ENCODE measurements at places on chromosomes 5 and 9.

GRCh38 chr9:120712539-120713031 lies 1.7 kb downstream of the MEGF9 start:
- no peak for DNase-seq

DNA sequence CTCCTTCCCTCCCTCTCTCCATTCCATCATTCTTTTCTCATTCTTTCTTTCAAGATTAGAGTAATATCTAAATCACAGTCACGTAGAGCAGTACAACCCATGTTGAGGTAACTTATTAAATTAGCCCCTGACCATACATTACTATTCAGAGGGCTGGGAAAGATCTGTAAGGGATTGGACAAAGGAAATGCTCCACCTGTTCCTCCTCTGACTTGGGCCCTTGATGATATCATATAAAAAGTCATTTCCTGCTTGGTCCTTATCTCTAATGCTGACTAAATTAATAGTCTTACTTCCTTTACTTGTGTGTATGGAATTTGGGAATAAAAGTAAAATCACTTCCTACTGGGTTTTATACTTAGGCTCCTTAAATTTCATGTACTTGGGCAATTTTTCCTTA lies 40.8 kb downstream of the SNX18 start:
- no peak for DNase-seq

GRCh38 chr5:14816374-14816998 lies 55.1 kb downstream of the ANKH start:
- DNase-seq: no peak

DNA sequence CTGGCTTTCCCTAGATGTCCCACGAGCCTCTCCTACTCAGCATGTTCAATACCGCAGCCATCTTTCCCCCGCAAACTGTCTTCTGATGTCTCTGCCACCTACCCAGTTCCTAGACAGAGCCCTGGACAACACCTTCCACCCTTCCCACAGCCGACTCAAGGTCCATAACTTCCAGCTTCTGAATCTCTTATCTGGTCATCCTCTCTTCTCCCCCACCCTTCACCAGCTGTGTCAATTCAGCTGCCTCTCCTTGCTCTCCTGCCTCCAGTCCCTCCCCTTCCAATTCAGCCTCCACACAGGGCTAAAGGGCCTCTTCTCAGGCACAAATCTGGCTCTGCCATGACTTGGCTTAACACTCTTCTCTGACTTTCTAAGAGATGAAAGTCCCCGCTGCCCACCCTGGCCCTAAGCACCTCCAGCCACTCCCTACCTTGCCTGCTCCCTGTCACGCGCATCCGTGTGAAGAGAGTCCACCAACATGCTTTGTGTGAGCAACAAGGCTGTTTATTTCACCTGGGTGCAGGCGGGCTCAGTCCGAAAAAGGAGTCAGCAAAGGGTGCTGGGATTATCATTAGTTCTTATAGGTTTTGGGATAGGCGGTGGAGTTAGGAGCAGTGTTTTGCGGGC lies 25.2 kb downstream of the AQP7 start:
- DNase-seq: no peak

DNA sequence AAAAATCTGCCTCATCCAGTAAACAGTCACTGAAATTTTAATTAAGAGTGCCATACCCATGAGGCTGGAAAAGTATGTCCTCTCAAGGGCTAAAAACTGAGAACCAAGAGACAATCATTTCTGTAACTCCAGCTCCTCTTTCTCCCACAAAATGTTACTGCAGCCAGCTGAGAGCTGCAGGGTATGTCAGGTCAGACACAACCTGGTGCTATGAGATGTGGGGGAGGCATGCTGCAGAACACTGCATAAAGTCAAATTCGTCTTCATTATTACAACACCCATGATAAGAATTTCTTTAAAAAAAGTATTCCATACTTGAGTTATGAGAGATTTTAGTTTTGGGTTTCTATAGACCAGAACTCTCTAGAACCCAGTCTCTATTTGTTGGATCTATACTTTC lies 162.2 kb downstream of the CDC42SE2 start:
- DNase-seq: no peak

- no peak for DNase-seq
These were observed 118.1 kb downstream of the DPYSL3 start for GRCh38 chr5:147391781-147392180.

DNA sequence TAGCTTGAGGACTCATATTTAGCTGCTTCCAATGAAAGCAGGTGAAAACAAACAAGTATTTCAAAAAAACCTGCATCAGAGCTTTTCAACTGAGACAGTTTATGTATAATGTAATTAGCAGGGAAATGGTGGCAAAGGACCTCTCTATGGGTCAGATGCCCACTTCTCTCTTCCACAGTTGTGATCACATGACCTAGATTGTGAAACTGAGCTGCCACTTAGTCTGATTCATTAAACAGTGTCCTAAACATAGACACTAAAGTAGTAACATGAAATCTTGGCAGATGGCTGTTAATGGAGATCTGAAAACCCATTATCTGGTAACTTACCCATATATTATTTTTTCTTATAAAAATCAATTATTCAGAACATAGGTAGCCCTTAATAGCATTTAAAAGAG lies 663.6 kb upstream of the RIOK2 start:
- DNase-seq: no peak

DNA sequence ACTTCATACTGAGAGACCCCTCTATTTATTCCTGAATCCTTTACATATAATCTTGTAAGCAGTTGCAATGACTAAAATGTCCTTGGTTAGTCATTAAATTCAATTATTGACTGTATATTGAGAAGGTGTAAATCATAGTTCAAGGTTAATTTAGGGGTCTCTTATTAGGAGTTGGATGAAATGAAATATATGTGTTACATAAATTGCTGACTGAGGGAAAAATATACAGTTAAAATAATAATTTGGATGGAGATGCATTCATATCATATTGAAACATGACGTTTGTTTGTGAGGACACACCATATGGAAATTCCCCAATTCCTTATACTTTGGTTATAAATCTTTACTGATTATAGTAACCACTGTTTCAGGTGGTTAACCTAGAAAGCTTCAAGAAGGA lies 430.6 kb downstream of the PDE4D start:
- DNase-seq: no peak

- no peak for DNase-seq
These were observed 24.9 kb downstream of the RGMB start for GRCh38 chr5:98798371-98798770.

DNA sequence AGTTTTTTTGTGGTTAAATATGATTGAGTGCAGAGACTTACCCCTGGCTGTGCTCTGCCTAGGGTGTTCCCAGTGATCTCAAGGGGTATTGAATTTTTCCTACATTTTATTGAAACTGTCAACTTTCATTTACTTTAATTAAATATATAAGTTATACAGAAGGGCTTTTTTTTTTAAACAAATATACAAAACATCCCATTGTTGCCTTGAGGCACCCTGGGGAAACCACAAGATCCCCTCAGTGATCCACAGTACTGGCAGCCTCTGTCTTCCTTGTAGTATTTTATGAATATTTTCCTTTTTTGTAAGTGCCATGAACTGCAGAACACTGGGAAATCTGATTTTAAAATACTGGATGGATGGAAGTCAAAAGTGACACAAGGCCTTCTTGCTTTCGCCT lies 123.7 kb downstream of the TLE1 start:
- DNase-seq: no peak

- DNase-seq: no peak
These were observed 977 bp downstream of the MGAT4B start for GRCh38 chr5:179805529-179806249.

DNA sequence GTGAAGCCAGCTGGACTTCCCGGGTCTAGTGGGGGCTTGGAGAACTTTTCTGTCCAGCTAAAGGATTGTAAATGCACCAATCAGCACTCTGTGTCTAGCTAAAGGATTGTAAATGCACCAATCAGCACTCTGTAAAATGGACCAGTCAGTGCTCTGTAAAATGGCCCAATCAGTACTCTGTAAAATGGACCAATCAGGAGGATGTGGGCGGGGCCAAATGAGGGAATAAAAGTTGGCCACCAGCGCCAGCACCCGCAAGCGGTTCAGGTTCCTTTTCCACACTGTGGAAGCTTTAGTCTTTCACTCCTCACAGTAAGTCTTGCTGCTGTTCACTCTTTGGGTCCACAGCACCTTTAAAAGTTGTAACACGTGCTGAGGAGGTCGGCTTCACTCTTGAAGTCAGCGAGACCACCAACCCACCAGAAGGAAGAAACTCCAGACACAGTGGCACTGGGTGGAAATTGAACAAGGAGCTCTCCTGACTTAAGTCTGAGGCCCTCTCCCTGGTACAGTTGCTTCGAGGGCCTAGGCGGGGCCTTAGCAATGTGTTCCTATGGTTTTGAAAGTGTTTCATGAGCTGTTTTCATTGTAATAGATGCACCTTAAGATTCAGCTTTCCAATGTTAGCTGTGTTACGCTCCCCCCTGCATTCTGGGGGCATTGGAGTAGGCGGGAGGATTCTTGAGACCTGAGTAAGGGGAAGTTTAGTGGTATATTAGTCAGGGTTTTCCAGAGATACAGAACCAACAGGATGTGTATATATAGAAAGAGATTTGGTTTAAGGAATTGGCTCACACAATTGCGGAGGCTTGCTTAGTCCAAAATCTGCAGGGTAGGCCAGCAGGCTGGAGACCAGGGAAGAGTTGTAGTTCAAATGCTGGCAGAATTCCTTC lies 21.5 kb upstream of the MYO10 start:
- DNase-seq: no peak

- DNase-seq: no peak
These were observed 386.5 kb downstream of the GADD45G start for GRCh38 chr9:89991204-89991790.

DNA sequence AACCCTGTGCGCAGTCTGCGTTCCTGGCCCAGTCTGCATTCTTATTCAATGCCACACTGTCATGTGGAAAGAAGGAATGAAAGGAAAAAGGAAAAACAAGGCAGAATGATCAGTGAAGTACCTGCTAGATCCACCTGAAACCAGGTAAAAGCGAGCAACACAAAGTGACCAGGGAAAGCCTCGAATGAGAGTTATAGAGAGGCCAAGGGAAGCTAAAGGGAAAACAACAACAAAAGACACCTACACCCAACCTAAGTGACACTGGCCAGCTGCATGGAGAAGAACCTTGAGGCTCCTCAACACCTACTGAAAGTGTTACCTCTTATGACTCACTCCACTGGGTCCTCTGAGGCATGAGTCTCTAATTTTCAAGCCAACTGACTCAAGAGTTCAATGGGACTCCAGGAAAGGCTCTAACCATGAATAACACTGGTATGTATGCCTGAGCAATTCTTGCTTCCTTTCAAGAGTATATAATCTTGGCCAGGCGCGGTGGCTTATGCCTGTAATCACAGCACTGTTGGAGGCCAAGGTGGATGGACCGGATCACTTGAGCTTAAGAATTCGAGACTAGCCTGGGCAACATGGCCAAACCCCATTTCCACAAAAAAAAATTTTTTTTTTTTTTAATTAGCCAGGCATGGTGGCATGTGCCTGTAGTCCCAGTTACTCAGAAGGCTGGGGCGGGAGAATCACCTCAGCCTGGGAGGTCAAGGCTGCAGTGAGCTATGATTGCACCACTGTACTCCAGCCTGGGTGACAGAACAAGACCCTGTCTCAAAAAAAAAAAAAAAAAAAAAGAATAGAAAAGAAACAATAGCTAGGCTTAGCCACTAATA lies 29.0 kb downstream of the MTMR12 start:
- no peak for DNase-seq

DNA sequence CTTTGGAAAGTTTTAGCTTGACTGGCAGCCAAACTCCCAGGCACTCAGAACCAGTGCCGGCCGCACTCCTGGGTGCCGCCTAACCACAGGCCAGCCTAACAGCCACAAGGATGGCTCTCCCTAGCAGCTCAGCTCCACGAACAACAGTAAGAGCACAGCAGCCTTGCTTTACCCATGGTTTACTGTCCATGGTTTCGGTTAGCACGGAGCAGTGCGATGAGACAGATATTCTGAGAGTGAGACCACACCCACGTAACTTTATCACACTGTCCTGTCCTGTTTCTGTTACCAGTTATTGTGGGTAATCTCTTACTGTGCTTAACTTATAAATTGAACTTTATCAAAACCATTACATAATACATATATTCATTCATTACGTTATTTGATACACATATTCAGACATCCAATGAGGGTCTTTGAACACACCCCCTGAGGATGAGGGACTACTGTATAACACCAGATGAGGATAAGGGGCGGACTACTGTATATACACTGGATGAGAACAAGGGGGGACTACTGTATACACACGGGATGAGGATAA lies 12.4 kb downstream of the CLPTM1L start:
- DNase-seq: no peak

- DNase-seq: no peak
These were observed 41.7 kb downstream of the STK32A start for GRCh38 chr5:147276497-147276896.

DNA sequence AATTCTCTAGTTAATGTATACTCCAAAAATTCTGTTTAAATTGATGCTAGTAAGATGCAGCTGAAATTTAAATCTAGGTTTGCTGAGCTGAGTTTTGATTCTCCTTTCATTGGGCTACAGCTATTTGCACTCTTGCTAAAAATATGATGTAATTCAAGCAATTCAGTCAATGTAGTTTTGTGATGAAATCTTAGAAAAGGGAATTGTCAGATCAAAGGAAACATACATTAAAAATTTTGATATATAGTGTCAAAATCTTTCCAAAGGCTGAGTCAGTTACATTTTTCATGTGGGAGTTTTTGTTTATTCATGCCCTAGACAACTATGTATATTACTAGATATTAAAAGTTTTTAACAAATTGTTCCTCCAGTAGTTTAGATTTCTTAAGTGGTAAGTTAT lies 334.9 kb upstream of the DAB2 start:
- no peak for DNase-seq

DNA sequence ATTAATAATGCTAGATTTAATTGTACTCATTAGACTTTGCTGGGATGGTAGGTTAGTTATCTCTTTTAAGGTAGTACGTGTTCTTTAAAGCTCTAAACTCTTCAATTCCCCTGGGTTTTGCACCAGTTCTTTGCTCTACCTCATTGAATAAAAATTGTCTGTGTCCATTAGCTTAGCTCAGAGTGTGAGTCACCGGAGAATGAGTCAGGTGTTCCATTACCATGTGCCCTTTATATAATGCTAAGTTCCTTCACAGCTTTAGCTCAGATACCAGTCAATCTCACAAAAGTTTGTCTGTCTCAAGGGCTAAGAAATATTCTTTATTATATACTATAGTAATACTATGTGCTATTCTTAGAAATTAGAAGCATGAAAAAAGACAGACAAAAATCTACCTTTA lies 339.4 kb downstream of the PRELID2 start:
- no peak for DNase-seq

Data from CMK (cell line).